ENCODE measurements at places on chromosomes 16 and 17.

- no peak for DNase-seq
Measured at GRCh38 chr16:12542818-12543699, 260.6 kb downstream of the CPPED1 start.

DNA sequence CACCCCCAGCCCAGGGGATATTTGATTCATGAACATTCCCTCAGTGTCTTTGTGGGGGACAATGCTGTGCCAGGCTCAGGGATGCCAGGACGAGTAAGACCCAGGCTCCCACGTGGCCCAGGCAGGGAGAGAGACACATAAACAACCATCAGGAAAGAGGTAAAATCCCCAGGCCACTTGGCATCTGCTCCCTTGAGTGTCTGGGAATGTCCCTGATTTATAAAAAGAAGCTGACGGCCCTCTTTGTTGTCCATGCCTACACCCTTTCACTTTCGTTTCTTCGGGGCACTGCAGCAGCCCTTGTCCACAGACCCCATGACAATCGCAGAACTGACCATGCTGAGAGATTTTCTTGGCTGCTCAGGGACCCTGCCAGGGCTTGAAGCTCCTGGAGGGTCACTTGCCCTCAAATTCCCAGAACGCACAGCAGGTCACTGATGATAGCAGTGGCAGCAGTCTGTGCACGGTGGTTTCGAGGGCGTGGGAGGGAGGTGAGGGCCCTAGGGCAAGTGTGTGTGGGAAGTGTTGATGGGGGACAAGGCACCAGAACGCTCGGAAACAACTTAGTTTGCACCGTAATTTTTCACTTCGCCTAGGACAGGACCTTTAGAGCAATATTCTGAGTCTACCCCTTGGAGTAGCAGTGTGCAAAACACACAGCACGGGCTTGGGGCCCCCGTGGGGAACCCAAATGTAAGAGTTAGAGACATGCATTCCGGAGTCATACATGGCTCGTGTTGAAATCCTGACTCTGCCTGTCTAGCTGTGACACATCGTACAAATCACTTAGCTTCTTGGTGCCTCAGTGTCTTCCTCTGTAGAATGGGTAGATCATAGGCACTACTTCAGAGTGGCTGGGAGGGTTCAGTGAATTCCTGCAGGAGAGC lies 4.7 kb downstream of the NOD2 start:
- no peak for DNase-seq

- DNase-seq = no peak
Measured at GRCh38 chr17:8436844-8437171, 1.1 kb downstream of the NDEL1 start.

DNA sequence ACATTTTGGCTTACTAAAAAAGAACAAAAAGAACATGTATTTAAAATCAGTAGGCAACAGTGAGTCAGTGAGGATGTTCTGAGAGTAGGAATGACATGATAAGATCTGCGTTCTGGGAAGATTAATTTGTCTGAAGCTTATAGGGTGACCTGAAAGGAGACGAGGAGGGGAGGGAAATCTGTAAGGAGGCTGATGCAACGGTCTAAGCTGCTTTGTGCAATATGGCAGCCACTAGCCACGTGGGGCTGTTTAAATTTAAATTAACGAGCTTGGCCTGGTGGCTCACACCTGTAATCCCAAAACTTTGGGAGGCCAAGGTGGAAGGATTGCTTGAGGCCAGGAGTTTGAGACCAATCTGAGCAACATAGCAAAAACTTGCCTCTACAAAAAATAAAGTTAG lies 181.6 kb upstream of the CACNG3 start:
- DNase-seq = no peak

DNA sequence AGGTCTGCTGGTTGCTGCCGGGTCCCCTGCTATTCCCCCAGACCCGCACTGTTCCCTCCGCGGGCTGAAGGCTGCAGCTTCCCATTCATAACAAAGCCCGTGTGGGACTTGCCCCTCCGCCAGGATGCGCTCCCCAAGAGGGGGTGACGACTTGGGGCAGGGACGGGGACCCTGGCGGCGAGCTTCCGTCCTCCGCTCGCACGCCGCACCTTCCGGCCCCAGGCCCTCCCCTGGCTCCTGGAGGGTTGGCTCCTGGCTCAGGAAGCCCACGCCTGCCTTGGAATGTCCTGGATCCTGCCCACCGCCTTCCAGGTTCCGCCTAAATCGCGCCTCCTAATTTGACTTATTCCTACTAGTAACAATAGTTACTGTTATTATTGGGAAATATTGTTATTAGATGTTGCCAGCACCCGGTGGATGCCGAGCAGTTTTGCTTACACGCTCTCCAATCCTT lies 1.1 kb upstream of the TFAP4 start:
- peak; percentile 65 for DNase-seq

- DNase-seq = no peak
Measured at GRCh38 chr16:79627092-79627491, 26.6 kb upstream of the MAF start.

- no peak for DNase-seq
Measured at GRCh38 chr17:57899822-57900221, 50.0 kb upstream of the MRPS23 start.

- no peak for DNase-seq
Measured at GRCh38 chr17:29574732-29575510, 6.4 kb downstream of the TP53I13 start.

- DNase-seq = no peak
Measured at GRCh38 chr16:6482696-6483468, 849.8 kb upstream of the RBFOX1 start.

DNA sequence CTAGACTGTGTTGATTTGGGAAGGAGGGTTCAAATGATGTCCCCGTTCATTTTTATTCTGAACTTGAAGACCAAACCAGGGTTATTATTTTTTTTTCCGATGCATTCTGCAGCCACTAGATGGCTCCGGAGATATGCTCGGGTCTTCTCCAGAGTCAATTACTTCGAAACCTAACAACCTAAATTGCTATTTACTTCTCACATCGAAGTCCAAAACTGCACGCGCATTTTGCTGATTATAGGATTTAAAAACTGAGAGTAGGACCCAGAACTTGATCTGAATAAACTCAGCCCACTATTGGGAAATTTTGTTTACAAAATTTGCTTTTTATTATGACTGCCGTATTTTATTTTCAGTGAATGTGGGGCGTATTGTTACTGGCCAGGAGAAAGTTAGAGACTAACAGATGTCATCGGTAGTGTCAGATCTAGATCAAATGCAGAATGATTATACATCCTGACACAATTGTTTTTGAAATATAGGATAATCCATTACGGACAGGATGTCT lies 263.8 kb downstream of the HS3ST3A1 start:
- peak; percentile 49 for DNase-seq

DNA sequence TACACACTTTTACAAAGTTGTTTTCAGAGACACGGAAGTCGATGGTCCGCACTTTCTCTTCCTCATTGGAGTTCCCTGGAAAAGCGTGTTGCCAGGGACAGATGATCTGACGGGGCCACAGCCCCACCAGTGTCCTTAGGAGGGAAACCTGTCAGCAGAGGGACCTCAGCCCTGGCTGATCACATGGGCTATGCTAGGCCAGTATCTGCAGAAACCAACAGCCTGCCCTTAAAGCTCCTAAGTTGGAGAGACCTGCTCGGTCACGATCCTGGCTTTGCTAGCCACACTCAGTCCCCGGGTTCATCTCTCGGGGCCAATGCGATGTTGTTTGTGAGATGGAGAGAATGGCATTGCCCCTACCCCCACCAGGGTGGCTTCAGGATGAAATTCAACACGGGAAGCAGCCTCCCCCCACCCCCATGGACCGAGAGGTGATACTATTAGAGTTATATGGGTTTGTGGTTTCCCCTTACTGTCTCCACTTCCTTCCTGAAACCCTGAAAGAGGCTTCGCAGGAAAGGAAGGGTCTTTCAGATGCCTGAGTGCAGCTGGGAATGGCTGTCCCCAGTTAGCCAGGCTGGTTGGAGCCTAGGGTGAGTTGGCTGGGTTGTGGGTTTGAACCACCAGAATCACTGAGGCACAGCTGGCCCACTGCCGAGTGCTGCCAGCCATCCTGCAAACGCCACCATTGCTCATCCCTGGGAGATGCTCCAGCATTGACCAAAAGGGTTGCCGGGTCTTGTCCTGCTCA lies 16.6 kb downstream of the RMI2 start:
- no peak for DNase-seq

DNA sequence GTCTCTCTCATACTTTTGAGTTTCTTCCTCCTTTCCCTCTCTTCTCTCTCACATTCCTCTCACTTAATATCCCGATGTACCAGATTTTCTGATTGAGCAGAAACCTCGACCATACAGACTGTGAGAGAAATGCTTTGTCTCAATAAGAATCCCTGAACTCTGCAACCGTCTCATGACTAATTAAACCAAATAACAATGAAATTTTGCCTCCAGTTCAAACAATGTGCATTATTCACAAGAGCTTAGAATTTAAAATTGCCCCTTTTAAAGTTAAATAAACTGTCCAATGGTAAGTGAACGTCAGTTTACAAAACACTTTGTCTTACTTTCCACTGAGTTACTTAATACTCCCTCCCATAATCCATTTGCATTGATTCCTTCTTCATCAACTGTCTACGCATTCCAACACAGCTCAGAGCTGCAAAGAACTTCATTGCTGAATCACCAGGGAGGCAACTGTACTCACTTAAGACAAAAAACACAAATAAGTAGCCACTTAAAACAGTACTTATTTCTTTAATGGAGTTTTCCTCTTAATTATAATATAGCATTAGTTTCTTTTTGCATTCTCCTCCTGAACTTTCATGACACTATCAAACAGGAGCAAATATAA lies 4.9 kb downstream of the CDH11 start:
- no peak for DNase-seq

GRCh38 chr17:82588266-82589175 lies 59.7 kb downstream of the WDR45B start:
- no peak for DNase-seq

DNA sequence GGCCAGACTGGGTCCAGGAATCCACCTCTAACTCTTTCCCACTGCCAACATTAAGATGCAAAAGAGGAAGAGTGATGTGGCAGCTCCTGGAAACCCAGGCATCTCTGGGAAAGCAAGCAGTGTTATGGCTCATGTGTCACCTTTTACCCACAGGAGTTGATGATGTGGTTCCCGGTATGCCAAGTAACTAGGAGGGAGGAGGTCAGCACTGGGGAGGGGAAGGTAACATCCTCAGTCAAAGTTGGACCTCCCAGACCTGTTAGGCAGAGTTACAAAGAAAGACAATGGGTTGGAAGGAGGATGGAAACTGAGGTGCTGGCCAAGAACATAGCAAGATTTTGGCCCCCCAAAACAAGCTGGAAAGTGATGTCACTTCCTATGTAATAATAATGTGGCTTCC lies 11.4 kb downstream of the KRABD2 start:
- DNase-seq = no peak

DNA sequence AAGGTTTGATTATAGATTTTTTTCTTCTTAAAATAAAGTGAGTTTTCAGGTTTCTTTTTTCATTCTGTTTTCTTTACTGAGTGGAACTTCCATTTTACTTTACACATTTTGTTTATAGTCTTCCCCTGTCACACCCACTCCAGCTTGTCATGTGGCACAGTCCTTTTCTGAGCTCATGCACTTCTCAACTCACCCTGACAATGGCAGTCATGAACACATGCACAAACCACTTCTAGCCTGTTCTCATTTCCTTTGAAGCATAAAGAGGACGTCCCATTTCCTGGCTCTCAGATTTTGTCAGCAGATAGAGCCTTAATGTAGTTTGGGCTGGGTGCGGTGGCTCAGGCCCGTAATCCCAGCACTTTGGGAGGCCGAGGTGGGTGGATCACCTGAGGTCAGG lies 168.0 kb downstream of the AHSP start:
- peak; percentile 35 for DNase-seq

DNA sequence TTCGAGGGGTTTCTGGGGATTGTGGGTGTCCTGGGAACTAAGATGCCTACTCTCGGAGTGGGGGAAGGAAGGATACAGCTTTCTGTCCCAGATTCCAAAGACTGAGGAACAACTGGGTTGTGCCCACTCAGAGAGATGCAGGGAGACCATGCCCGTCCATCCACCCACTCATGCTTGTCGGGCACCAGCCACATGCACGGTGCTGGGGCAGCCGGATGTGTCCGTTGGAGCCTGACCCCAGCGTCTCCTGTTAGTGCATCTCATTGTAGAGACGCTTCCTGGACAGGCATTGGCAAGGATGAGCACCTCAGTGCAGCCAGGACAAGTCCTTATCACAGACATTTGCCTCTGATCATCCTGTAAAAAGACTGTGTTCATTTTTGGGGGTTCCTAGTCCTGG lies 58.1 kb downstream of the METRNL start:
- no peak for DNase-seq

DNA sequence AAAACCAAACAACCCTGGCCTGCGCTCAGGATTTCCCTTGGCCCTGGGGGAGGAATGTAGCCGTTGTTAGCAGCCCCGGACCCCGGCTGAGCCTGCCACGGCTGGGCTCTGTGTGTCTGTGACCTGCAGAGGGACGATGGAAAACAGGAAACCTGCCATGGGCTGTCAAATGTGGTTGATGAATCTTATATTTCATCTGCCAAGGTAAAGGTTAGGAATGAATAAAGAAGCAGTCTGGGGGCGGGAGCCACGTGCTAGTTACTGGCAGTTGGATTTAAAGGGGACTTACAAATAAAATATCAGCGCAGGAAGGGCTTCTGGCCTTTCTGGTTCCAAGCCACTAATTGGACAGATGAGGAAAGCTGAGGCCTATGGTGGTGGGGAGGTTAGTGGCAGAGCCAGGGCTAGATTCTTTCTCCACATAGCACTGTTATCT lies at the start of gene KRT23:
Gene KRT23 (minus strand): TSS at position 263 of the 436 bp plus-strand sequence. CDS start 1,043 bp downstream, outside the sequence.
- no peak for DNase-seq

GRCh38 chr17:13537167-13537731 lies 64.5 kb downstream of the HS3ST3A1 start:
- DNase-seq = no peak

DNA sequence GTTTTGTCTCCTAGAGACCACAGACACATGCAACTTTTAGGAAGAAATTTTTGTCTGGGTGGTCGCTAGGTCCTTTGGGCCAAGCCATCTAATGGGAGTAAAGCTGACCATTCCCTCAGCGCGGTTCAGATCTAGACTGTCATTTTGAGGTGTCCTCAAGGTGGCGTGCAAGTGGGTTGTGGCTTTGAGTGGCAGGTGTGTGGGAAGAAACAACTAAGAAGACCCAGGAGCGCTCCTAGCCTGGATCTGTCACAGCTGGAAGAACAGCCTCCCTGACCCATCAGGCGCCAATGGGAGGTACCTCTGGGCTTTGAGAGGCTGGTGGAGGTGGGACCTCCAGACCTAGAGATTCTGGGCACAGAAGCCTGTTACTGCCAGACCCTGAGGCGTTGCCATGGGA lies 645.1 kb downstream of the KCNJ18 start:
- no peak for DNase-seq

DNA sequence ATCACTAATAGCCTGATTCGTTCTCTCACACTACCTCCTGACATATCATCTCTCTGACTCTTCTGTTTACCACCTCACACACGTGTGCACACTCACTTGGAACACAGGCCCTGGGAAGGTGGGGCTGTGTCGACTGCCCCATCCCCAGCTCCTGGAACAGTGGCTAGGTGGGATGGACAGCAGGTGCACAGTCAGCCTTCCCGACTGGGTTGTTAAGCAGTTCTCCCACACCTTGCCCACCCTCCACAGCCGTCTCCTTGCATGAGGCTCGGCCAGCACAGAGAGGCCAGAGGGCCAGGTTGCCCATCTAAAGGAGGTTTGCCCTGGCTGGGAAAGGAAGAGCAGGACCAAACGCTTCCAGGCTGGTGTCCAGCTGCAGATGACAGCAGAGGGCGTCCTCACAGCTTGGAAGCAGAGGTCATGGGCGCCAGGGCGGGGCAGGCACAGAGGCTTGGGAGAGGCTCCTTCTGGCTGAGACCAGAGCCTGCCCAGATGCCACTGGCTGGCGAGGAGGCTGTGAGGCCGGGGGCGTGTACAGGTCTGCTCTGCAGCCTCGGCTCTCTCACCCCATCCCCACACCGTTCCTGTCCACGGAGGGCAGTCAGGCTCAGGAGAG lies 92.8 kb downstream of the AMFR start:
- DNase-seq = peak; percentile 69

All from hematopoietic multipotent progenitor cell treated with erythropoietin and hydrocortisone succinate and interleukin-3 and kit ligand, for 8 days (in vitro differentiated cells).